D341Med (cell line): ENCODE measurements at places on chromosomes 12 and 14.

DNA sequence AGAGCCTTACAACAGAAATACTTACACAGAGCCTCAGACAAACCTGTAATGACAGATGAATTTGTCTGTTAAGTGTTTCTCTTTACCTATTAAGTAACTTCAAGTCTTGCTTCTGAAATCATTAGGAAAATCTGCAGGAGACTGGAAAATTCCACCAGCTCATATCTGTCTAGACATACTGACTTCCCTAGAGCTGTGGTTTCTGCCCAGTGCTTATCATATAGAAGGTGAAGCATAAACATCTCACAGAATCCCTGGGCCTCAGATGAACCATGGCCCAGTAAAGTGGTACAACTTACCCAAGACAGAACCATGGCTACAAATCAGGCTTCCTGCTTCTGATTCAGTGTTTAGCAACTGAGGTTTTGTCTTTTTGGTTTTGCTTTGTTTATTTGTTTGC, 91.6 kb downstream of the EGLN3 start:
- DNase-seq: no peak

DNA sequence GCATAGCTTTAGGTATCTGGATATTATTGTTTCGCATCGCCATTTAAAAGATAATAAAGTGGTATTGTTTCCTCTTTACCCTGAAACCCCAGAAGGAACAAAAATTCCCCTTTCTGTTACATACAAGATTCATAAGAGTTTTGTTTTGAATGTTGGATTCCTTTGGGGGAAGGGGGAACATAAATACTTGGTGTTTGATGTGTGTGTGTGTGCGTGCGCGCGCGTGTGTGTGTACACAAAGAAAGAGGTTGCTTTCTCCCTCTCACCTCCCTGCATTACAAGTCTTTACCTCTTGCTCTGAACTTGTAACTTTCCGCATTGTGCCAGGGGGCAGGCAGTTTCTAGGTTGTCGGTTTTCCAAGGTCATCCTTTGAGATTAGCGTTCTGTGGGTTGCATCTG, 76.4 kb downstream of the GPATCH2L start:
- no peak for DNase-seq

DNA sequence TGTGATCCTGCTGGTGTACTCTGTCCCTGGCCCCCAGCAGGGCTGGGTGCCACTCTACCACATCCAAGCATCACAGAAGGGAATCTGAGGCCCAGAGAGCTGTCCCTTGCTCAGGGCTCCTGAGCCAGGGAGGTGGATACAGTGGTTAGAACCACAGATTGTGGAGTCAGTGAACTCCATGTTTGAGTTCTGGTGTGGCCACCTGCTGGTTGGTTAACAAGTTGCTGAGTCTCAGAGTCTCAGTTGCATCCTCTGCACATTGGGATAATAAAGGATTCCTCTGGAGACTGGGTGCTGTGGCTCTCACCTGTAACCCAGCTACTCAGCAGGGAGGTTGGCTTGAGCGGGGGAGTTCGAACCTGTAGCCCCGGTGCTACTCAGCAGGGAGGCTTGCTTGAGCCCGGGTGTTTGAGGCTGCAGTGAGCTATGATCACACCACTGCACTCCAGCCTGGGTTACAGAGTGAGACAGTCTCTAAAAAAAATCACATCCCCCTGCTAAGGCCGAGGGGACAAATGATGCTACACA, 39.4 kb downstream of the MVK start:
- DNase-seq: no peak

DNA sequence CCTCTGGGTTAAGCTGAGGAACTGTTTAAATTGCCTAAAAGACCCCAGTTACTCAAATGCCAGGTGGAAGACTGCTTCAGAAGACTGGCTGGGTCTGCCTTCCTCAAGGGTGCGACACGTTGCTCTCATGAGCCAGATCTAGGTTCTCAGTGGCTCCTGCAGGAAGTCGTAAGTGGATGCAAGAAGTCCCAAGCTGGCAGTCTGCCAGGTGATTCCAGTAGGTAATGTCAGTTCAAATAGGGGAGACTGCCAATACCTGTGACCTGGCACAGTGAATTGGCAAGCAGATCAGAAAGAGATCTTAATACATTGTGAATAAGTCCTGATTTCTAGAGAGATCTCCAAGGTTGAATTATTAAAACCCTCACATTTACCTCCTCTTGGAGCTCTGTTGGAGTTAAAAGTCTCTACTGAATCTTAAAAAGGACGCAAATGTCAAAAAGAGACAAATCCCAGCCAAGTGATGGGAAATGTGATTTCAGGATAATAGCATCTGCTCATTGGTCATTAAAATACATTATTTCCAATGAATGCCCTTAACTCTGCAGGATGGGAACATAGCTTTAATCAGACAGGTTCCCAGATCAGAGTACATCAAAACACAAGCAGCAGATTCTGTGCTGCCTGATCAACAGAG, 98.8 kb upstream of the FRMD6 start:
- DNase-seq: no peak

- no peak for DNase-seq
Measured at GRCh38 chr14:46769292-46769691, 117.7 kb upstream of the RPL10L start.

GRCh38 chr14:58712357-58712756, 74.6 kb downstream of the DACT1 start:
- no peak for DNase-seq

- no peak for DNase-seq
Measured at GRCh38 chr12:117412465-117413188, 51.2 kb upstream of the NOS1 start.

DNA sequence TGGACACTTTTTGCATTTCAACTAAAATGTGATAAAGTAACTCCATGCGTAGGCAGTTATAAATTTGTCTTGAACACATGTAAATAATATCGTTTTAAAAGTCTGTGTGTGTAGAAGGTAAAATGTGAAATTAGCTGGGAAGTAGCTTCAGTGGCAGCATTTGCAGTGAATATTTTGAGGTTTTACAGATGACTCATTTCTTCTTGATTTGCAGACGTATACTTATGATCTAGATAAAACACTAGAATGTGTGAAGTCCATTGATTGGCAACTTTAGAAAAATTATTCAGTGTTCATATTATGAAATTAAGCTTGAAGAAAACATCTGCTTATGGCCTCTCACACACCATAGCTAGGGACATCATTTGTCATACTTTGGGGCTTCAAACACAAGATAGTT, 788.6 kb upstream of the NOVA1 start:
- no peak for DNase-seq

GRCh38 chr14:53956427-53957201, at the start of gene BMP4:
TSS of gene BMP4 (minus strand) at chr14:53956825. CDS start at chr14:53952222, 4,603 bp downstream.
- DNase-seq: no peak

- no peak for DNase-seq
Measured at GRCh38 chr14:64841772-64842750, 37.6 kb downstream of the SPTB start.

DNA sequence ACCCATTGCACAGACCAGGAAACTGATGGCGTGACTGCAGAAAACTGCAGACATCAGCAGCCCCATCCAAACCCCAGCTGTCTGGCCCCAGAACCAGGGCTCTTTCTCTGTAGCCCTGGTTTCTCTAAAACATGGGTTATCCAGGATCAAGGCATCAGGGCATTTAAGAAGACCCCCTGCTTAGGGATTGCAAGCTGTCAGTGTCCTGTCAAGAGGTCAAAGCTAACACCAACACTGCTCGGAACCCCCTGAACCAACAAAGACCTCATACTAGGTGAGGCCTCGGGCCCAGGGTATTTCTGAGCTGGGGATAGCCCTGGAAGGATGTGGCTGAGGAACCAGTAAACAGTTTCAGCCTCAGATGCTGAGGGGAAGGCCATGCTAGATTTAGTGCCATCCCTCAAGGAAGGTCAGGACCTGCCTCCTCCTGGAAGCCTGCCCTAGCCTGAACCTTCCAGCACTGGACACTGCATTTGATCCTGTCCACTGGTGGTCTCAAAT, 39.2 kb downstream of the BCL11B start:
- DNase-seq: no peak

GRCh38 chr12:112413855-112414625, 4.6 kb upstream of the RPL6 start:
- DNase-seq: no peak

DNA sequence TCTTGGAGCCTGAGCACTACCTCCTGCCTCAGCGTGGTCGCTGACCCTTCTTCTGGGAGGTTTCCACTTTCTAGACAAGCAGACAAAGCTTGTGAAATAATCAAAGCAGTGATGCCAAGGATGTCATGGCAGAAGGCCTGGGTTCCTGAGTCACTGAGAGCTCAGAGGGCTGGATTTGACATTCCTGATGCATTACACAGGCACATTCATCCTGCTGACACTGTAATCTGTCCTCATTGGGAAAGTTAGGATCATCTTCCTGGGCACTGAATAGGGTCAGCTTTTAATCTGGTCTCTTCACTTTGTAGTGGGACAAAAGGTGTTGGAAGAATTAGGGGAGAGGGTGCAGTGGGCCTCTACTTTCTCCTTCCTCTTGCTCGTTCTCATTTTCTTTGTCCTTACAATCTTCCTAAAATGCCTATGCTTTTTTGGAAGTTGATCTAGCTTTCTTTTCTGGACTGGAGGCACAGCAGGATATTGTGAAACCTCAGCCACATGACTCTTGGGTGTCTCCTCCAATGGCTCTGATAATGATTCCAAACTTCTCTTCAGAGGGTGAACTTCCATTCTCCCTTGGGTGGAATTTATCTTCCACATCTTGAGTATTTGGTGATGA, 29.6 kb downstream of the EEA1 start:
- DNase-seq: no peak

DNA sequence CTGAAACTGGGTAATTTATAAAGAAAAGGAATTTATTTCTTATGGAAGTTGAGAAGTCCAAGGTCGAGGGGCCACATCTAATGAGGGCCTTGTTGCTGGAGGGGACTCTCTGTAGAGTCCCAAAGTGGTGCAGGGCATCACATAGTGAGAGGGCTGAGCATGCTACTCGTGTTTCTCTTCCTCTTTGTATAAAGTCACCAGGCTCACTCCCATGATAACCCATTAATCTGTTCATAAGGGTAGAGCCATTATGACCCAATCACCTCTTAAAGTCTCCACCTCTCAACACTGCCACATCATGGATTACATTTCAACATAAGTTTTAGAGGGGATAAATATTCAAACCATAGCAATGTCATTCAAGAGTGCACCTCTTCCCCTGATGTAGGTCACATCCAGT, 79.1 kb upstream of the ATP2B1 start:
- DNase-seq: no peak

GRCh38 chr14:29262979-29263378, 496.4 kb downstream of the FOXG1 start:
- DNase-seq: no peak

DNA sequence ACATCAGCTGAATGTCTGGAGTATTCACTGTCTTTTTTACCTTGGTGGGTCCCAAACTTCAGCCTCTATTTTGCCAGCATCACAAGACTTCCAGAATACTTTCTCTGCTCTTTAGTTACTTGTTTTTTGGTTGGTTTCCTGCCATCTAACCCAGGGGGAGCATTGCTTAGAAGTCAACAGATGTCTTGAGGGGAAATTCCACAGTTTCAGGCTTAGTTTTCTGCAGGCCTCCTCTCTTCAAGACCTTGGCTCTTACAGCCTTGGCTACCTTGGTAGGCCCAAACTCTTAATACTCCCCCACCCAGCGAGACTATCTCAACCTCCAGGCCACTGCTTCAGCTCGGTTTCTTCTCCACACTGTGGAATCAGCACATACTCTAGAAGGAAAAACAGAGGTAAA, 41.7 kb downstream of the NEDD1 start:
- DNase-seq: no peak

DNA sequence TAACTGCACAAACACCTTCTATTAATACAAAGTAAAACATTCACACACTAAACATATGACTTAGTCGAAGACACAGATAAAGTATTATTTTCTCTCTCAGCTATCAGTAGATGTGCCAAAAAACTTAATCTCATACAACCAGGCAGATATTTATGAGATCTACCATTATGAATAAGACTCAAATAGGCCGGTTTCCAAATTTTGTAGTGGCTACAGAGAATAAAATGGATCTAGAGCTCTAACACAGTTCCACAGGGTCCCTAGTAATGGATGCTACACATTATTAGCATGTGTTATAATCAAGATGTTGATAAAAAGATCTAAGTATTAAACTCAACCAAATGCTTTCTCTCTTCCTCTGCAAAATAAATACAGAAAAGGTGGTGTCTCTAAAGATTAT, 10.4 kb downstream of the SAV1 start:
- no peak for DNase-seq

- DNase-seq: no peak
Measured at GRCh38 chr14:23544511-23545447, 6.8 kb downstream of the ZFHX2 start.

DNA sequence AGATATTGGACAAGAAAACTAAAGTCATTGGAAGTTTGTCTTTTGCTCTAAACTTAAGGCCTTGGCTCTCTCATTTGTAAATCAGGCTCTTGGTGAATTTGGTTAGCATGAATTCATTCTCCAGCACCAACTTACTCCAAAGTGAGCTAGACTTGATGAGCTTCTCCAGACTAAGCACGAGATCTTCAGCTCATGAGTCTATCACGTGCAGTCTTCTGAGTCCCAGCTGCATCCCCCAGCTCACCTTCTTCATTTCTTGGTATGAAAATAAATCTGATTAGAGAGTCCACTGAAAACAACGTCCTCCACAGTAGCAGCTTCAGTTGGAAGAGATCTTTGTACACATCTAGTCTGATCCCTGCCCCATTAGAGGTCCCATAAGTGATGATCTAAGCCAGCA, 52.5 kb upstream of the DDX11 start:
- no peak for DNase-seq

DNA sequence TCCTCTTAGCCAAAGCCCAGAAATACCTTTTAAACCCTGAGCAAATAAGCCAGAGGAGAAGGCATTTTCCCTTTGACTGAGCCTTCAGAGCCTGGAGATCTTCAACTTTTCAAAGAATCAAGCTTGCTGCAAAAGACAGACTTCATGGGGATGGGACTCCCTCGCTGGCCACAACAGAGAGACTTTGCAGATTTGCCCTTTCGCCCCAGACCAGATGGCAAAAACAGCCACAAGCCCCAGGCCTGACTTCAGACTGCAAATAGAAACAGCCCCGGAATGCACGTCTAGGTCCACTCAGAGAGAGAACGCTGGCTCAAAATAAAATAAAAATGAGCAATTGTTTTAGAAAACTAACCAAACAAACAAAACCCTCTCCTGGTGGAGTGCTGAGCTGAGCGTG, 114.6 kb upstream of the MED13L start:
- DNase-seq: no peak
